Cardiac ventricle fibroblast (primary cell): ENCODE measurements at places on chromosomes 7 and 10. TPM values are rescaled to one million over a fixed set of nuclear protein-coding genes. Genes with fewer than 3 reads are reported as not detected.

The KNDC1 gene
- 0.29 and 0.62 TPM in 2 replicates for total RNA-seq

The PSD gene
- 19.5 and 19.7 TPM in 2 replicates for total RNA-seq

The RABGEF1 gene
- total RNA-seq, result 16.3 and 19.8 TPM in 2 replicates

The MACC1 gene
- total RNA-seq, result not detected in 2 replicates

The STEAP4 gene
- total RNA-seq, result 31.6 and 40.5 TPM in 2 replicates

The PDIA4 gene
- total RNA-seq, result 207 and 246 TPM in 2 replicates

The NYAP1 gene
- total RNA-seq, result 0.59 and 0.94 TPM in 2 replicates

The NRG3 gene
- total RNA-seq, result 0.05 TPM in 1 of 2 replicates, not detected in the other

The FAM221A gene
- total RNA-seq, result 0.56 and 0.64 TPM in 2 replicates

The MOGAT3 gene
- not detected in 2 replicates for total RNA-seq

The MKRN1 gene
- 42.8 and 58.3 TPM in 2 replicates for total RNA-seq

The RAB18 gene
- 43.7 and 59.2 TPM in 2 replicates for total RNA-seq

The DNAH11 gene
- not detected in 2 replicates for total RNA-seq

The TMEM176A gene
- 0.31 and 0.54 TPM in 2 replicates for total RNA-seq

The DRGX gene
- total RNA-seq, result not detected in 2 replicates
